ENCODE measurements at places on chromosomes 7 and 10.

- no peak for DNase-seq
These were observed 30.7 kb upstream of the RBM20 start for GRCh38 chr10:110613341-110613995.

DNA sequence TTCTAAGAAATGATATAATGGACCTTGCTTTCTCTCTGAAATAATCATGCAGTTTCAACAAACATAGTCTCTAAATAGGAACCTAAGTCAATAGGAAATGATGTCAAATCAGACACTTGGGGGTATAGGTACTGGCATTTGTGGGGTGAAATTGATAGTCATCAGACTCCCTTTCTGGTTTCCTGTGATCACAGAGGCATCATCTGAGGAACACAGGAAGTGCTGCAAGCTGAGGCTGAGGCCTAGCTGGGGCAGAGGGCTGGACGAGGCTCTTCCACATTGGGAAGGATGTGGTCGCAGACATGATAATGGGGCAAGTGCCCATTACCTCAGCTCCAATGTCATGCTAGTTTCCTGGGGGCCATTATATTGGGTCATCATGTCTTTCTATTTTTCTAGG is 33.5 kb upstream of the TARP start:
- DNase-seq = no peak

- peak; percentile 39 for DNase-seq
These were observed 2.0 kb upstream of the ZMYND11 start for GRCh38 chr10:132946-133898.

DNA sequence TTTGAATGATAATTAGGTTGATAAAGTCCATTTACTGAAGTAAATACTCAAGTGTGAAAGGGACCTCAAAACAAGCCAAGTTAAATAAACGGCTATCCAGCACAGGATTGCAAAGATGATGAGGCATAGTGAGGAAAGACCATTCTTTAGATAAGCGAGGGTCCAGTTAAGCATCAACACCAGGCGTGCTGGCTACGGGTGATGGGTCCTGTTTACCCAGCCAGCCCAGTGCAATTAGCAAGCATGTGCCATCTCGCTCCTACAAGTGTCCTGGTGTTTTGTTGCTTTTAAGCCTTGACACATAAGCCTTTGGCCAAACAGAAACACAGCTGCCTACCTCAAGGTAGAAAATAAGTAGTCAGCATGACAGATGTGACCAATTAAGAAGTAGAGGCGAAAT is 7.1 kb downstream of the NEBL start:
- no peak for DNase-seq

GRCh38 chr10:99976886-99977665 is 32.7 kb downstream of the DNMBP start:
- peak; percentile 89 for DNase-seq

- DNase-seq = no peak
These were observed 51.3 kb downstream of the HIPK2 start for GRCh38 chr7:139726485-139726869.

DNA sequence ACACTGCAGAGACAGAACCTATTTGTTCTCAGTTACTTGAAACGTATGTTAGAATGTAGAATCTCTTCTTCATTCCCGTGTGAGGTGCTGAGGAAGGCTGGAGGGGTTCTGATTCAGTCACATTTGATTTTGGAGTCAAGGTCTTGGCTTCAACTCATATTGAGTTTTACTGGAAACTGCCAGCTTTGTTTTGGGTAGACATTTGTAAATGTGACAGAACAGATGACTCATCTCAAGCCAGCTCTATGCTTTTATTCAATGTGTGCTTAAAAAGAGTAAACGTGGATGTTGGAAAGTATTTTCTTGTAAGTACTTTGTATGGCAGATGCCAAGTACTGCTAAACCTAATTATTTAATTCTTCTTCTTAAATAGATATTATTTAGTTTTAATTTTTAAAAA is 780.8 kb upstream of the C7orf33 start:
- DNase-seq = no peak

GRCh38 chr7:23022258-23022769 is 8.4 kb upstream of the HYCC1 start:
- DNase-seq = peak; percentile 61

DNA sequence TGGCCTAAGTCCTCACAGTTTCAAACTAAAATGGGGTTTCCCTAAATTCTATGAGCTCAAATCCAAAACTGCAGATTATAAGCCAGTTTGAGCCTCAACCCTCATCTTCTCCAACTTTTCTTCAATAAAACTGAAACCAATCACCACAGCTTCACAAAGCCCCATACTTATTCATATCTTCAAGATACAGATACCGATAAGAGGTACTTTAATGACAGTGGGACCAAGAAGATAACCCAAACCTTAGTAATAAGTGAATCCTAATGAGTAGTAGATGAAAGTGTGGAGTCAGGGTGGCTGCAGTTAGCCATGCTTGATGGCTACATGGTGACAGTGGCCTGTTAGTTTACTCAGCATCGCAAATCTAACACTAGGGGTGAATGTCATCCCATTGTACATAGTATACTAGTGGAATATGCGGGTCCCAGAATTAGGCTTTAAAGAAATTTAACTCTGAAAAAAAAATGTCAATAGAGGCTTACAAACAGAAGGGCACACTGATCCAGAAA is 395.8 kb upstream of the PHF14 start:
- DNase-seq = no peak

GRCh38 chr10:126420567-126421300 is 32.5 kb upstream of the ADAM12 start:
- DNase-seq = no peak

- no peak for DNase-seq
These were observed 38.1 kb upstream of the PPP1R17 start for GRCh38 chr7:31648880-31649279.

GRCh38 chr10:111410740-111411139 is 333.9 kb downstream of the ADRA2A start:
- peak; percentile 21 for DNase-seq

DNA sequence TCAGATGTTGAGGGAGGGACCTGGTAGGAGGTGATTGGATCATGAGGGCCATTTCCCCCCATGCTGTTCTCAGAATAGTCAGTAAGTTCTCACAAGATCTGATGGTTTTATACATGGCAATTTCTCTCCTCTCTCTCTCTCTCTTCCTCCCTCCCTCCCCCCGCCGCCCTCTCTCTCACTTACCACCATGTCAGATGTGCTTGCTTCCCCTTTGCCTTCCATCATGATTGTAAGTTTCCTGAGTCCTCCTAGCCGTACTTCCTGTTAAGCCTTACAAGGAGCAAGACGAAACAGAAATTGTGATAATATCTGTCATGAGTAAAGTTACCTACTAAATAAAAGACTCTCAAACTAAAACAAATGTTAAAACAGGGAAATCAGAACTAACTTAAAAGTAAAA is 19.9 kb upstream of the GPR141 start:
- no peak for DNase-seq

- no peak for DNase-seq
These were observed 309.3 kb upstream of the KCND2 start for GRCh38 chr7:119963654-119964053.

DNA sequence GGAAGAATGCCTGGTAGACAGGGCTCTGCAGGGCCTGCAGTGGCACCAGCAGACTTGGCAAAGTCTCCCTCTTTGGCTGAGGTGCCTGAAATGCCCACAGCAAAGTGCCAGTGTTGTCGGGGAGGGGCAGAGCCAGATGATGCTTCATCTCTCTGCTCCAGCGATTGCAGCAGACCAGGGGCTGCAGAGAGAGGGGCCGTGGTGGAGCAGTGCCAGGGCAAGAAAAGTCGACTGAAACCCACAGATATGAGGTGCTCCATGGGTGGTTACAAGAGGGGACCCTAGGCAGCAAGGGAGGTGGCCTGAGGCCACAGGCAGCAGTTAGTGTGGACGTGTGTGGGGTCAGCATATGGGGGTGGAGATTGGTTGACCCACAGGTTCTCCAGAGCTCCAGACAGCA is 123.5 kb upstream of the SHH start:
- DNase-seq = no peak

GRCh38 chr10:34835908-34836508 is 20.9 kb upstream of the PARD3 start:
- no peak for DNase-seq

DNA sequence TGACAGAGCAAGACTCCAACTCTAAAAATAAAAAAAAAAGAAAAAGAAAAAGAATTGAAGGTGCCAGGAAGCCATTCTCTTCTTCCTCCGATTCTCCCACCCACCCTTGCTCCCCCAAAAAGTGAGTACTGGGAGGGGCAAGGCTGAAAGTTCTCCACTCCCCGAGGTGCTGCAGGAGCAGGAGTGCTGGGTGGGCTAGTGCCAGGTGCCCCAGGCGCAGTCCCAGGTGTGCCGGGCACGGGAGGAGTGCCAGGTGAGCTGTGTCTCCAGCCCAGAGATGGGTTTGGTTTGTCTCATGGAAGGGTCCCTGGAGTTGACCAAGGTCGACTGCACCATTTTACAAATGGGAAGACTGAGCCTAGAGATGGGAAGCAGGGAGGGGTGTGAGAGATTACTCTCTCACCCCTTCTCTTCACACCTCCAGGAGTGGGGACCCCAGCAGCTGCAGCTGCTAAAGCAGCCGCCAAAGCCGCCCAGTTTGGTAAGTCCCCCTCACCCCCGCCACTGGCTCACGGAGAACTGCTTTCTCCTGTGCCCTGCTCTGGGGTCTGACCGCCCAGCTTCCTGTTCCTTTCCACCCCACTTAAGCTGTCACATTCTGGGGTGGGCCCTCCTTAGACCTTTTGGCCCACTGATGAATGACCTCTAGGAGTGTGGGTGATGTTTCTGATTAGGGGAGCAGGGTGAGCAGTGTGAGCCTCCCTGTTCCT is 26.2 kb upstream of the LIMK1 start:
- no peak for DNase-seq

- DNase-seq = no peak
These were observed 298.0 kb downstream of the CALN1 start for GRCh38 chr7:72114129-72114528.

GRCh38 chr7:36943591-36944435 is 219.5 kb upstream of the AOAH start:
- DNase-seq = no peak

DNA sequence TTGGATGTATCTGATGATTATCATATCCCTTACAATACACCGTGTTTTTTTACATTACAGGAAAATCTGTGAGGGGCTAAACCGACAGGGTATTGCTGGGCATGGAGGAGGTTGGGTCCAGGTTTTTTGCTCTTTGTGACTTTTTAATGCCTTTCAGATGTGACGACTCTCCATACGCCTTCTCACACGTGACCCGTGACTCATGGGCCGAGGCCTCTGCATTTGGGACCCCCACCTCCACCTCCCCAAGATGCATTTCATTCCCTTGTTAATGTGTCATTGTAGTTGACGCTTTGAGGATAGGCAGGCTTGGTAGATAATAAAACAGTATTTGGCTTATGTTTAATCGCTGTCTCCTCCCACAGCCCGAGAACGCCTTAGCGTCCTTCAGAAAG is 95.3 kb downstream of the CUX1 start:
- DNase-seq = no peak

GRCh38 chr10:93383562-93383981 is 98.6 kb downstream of the MYOF start:
- peak; percentile 94 for DNase-seq

DNA sequence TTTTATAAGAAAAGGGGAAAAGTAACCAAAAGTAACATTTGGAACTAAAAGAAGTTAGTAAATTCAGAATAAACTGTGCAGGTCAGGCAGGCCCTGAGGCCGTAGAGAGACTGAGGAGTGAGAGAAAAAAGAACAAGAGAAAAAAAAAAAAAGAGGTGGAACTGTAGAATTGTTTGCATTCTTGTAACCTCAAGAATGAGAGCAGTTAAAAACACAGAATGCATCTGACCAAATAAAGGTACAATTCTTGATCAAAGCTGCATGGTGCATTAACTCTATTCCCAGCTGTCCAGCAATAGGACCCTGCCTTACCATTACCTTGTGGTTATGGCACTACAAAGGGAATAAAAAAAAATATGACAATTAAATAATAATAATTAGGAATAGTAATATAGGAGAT is 170.1 kb upstream of the SEMA3A start:
- peak; percentile 19 for DNase-seq

GRCh38 chr10:121819049-121819448 is 108.8 kb downstream of the ATE1 start:
- peak; percentile 10 for DNase-seq

DNA sequence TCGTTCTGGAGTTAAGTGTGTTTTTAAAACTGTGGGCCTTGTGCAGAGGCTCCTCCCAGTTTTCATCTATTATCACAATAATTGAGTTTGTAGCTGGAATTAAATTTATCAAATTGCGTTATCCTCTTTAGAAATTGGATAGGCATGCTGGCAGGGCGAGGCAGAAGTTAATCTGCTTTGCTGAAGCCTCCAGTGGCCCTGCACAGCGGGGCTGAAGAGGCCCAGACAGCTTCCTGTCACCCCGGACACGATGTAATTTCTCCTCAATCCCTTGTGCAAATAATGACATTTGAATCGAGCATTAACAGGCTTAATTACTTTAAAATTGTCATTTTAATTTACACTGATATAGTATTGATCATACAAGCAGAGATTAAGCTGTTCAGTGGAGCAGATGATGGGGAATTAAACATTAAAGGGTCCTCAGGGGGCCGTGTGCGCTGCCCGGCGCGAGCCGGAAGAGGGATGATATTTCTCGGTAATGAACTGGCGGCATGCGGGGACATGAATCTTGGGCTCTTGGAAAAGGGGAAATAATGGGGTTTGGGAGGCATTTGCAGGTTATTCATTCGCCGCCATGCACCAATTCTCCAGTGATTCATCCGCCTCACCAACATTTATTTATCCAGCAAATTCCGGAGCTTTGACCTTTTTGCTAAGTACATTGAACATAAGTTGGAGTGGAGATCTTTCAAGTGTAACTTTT is 118.5 kb downstream of the NKX6-2 start:
- DNase-seq = no peak

DNA sequence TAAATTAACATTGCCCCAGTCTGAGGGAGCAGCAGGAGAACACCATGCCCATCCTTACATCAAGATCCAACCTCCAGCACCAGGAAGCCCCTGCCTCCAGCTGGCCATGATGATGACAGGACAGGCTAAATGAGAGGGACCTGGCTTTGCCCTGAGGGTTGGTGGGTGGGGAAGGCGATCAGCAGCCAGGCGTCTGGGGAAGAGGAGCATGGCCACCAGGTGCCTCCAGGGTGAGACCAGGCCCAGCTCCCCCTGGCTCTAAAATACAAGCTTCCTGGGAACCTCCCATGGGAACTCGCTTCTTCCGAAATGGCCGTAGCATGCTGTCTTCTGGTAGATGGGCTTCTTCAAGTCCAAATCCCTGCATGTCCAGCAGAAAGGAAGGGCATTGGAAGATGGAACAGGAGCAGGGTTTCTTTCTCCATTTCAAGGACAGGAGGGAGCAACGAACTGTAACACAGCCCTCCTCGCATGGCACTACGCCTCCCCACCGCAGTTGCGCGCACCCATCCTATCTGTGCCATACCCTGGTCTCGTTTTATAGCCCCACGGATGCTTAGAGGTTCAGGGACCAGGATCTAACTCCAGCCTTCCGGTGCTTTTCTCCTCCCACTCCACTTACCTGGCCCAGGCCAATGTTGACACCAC is 15.8 kb downstream of the MAT1A start:
- no peak for DNase-seq

GRCh38 chr10:129954492-129955315 is 9.4 kb downstream of the EBF3 start:
- no peak for DNase-seq

Measured in BJ (cell line).